ENCODE measurements at places on chromosomes 4 and X.

GRCh38 chrX:11791090-11791489 is 33.1 kb downstream of the MSL3 start:
- no peak for DNase-seq

- no peak for DNase-seq
Observed at GRCh38 chr4:29304595-29304994, 1415.6 kb upstream of the PCDH7 start.

DNA sequence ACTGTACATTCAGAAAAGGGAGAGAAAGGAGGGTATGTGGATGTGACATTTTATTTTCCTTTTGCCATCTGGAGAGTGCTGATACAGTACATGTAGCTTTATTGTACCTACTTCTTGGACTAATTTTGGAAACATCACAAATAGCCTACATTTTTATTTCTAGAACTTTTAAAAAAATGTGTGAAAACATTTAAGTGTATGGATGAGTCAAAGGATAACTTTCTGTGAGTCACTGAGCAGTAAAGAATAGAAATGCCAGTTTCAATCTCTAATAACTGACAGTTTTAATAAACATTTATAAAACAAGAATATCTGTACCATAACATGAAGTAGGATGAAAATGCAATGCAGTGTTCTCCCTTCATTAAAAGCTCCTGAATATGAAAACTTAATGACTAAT is 374.4 kb upstream of the NWD2 start:
- DNase-seq: no peak

DNA sequence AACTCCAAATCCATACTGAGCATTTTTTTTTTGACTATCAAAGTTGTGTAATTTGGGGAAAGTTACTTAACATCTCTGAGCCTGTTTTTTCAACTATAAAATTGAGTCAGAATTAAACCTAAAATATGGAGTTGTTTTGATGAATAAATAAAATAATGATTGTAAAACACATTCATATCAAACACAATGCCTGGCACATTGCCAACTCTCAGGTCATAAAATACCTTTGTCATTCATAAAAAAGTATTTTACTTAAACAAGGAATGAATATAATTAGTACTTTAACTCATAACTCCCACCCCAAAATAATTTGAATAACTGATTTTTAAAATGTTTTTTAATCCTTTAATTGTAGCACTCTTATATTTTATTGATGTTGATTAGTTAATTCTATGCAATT is 3.8 kb upstream of the GPR174 start:
- DNase-seq: no peak

DNA sequence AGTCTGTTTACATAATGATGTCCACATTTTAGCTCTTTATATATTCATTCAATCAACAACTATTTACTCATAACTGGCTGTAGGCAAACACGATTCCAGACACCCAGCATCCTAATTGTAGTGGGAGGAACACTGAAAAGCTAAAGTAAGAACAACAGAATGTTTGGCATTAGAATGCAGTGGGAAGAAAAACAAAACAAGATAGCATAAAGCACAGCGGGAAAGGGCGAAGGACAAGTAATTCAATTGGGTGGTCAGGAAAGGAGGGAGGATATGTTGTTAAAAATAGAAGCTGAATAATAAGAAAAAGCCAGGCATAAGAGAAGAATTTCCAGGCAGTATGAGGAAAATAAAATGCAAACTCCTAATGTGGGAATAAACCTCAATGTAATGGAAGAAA is 189.5 kb upstream of the FAT4 start:
- no peak for DNase-seq

- DNase-seq: no peak
Observed at GRCh38 chr4:160983035-160983434, 1180.8 kb downstream of the FSTL5 start.
